ENCODE measurements at places on chromosomes 2 and 18.

DNA sequence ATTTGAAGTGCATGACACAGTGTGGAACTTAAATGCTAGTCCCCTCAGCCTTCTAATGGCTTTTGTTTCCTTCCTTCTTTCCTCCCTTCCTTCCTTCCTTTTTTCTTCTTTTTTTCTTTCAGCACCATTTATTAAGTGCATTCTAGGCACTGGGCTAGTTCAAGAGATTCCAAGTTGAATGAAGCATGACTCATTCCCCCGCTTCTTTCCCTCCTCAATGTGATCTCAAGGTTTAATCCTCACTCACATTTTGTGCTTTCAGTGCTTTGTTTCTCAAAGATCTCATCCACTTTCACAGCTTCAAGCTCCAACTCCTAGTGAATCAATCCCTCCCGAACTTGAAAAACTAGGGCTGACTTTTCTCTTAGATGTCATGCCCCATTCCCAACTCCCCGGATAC lies 90.1 kb downstream of the LBH start:
- H3K27ac ChIP-seq, result no peak overlapping the region
- H3K36me3 ChIP-seq, result no peaks in the 10 kb centered on the region
- no peaks in the 10 kb centered on the region for H3K4me1 ChIP-seq
- H3K4me3 ChIP-seq, result no peak overlapping the region
- no peaks in the 10 kb centered on the region for H3K27me3 ChIP-seq
- no peak for DNase-seq

DNA sequence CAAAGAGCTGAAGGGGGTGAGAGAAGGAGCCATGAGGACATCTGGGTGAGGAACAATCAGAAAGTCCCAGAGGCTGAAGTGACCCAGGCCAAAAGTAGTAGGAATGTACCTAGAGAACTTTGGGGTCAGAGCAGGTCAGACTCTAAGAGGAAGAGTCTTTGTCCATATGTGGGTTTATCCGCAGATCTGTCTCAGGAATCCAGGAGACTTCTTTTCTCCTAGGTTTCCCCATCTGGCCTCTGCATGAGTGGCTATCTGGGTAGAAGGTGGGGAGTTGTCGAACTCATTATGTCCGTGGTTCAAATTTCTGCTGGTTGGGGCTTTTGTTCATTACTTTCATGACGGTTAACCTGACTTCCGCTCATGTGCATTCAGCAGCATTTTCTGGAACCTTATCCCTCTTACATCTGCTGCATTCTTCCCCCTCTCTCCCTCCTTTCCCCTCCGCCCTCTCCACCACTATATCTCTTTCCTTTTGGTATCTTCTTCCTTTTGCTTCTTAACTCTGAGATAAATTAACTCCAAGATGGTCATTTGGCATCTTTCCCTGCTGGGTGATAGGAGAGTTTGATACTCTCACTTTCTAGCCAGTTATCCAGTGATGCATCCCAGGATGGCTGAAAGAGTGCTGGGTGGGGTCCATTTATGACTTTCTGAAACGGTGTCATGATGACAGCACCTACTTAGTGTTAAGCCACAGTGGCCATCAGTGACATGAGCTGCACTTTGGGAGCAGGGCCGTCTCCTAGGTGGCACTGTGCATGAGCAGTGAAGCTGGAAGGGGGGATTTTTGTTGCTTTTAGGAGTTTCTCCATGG lies 2.1 kb downstream of the LIPG start:
- DNase-seq, result no peak
- no peaks in the 10 kb centered on the region for H3K36me3 ChIP-seq
- H3K4me3 ChIP-seq, result no peak overlapping the region

GRCh38 chr2:169002161-169002738 lies 28.9 kb downstream of the ABCB11 start:
- H3K36me3 ChIP-seq, result no peaks in the 10 kb centered on the region
- H3K4me1 ChIP-seq, result peaks cover 7% of the 10 kb centered on the region
- H3K27me3 ChIP-seq, result no peaks in the 10 kb centered on the region
- H3K4me3 ChIP-seq, result no peak overlapping the region

DNA sequence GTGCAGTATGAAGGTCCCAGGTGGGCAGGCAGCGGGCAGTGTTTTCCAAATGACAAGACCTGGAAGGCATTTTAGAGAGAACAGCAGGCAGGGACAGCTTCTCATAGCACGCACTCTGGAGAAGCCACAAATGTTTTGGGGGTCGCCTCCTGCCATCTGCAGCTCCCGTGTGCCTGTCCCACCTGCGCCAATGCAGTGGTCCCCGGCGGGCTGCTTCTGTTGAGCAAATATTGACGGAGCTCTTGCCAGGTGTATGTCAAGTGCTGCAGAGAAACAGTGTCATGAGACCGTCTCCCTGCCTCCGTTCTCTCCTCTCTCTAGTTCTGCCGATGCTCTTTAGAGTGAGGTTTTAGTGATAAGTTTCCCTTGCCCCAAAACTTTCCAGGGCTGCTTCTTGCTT lies 174.8 kb downstream of the LDLRAD4 start:
- H3K36me3 ChIP-seq, result no peaks in the 10 kb centered on the region
- H3K27ac ChIP-seq, result no peak overlapping the region
- no peak overlapping the region for H3K4me3 ChIP-seq
- no peaks in the 10 kb centered on the region for H3K27me3 ChIP-seq

DNA sequence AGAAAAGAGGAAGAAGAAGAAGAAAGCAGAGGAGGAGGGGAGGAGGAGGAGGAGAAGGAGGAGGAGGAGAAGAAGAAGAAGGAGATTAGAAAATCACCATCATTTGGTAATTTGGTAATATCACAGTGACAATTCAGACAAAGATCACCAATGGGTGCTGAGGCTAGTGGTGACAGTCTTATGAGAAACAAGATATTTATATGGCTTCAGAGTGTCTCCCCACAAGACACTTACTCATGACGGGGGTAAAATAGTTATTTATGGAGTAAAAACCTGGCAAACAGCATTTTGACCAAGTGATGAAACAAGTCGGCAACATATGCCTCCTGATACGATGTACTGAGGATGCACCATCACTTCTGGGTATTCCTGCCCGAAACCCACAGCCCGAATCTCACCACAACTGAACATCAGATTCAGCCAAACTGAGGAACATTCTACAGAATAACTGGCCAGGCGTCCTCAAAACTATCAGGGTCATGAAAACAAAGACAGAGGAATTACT lies 4.9 kb downstream of the ASPRV1 start:
- H3K27ac ChIP-seq, result no peak overlapping the region
- no peaks in the 10 kb centered on the region for H3K27me3 ChIP-seq
- no peak overlapping the region for H3K4me3 ChIP-seq

GRCh38 chr18:41378598-41378997 lies 576.4 kb upstream of the PIK3C3 start:
- no peak overlapping the region for H3K27ac ChIP-seq
- DNase-seq, result no peak
- H3K27me3 ChIP-seq, result no peaks in the 10 kb centered on the region
- no peaks in the 10 kb centered on the region for H3K4me1 ChIP-seq
- H3K4me3 ChIP-seq, result no peak overlapping the region
- no peaks in the 10 kb centered on the region for H3K36me3 ChIP-seq

DNA sequence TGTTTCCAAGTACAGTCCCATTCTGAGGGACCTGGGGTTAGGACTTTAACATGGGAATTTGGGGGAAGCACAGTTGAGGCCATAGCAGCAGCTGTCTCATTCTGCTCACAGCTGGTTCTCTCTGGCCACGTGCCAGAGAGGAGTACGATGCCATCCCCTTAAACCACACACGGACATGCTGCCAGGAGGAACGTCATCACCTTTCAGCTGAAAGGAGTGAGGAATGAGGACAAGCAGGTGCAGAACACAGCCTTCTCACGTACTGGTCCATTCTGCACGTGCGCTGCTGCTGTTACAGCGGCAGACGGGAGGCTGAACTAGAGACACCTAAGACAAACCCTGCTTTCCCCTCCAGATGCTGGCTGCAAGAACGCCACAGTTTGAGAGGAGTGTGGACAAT lies 33.5 kb downstream of the ODC1 start:
- DNase-seq, result no peak
- peaks cover 8% of the 10 kb centered on the region for H3K4me1 ChIP-seq
- no peak overlapping the region for H3K27ac ChIP-seq
- no peak overlapping the region for H3K4me3 ChIP-seq
- H3K27me3 ChIP-seq, result no peaks in the 10 kb centered on the region

- DNase-seq, result no peak
- no peaks in the 10 kb centered on the region for H3K36me3 ChIP-seq
- no peak overlapping the region for H3K4me3 ChIP-seq
- H3K4me1 ChIP-seq, result no peaks in the 10 kb centered on the region
These were observed 1598.9 kb upstream of the PIK3C3 start for GRCh38 chr18:40356168-40356567.

GRCh38 chr2:98589489-98589888 lies 18.8 kb downstream of the COA5 start:
- no peaks in the 10 kb centered on the region for H3K4me1 ChIP-seq
- peaks cover 69% of the 10 kb centered on the region for H3K36me3 ChIP-seq
- H3K27ac ChIP-seq, result no peak overlapping the region
- no peak for DNase-seq

- no peak for DNase-seq
- H3K4me1 ChIP-seq, result no peaks in the 10 kb centered on the region
- no peak overlapping the region for H3K27ac ChIP-seq
- H3K36me3 ChIP-seq, result no peaks in the 10 kb centered on the region
- H3K4me3 ChIP-seq, result no peak overlapping the region
These were observed 68.6 kb upstream of the MAL start for GRCh38 chr2:94956797-94957391.

GRCh38 chr2:161136696-161137324 lies 23.4 kb upstream of the TANK start:
- peak overlapping the region; percentile 29 for H3K4me3 ChIP-seq
- peak overlapping the region; percentile 50 for H3K27ac ChIP-seq
- H3K36me3 ChIP-seq, result no peaks in the 10 kb centered on the region
- no peaks in the 10 kb centered on the region for H3K27me3 ChIP-seq
- H3K4me1 ChIP-seq, result peaks cover 35% of the 10 kb centered on the region
- DNase-seq, result no peak

- H3K36me3 ChIP-seq, result no peaks in the 10 kb centered on the region
- H3K27ac ChIP-seq, result peak overlapping the region; percentile 84
- H3K4me3 ChIP-seq, result peak overlapping the region; percentile 21
- peaks cover 75% of the 10 kb centered on the region for H3K4me1 ChIP-seq
These were observed 134.0 kb downstream of the HDAC4 start for GRCh38 chr2:239266779-239267287.

- no peaks in the 10 kb centered on the region for H3K27me3 ChIP-seq
- no peak overlapping the region for H3K4me3 ChIP-seq
- no peak overlapping the region for H3K27ac ChIP-seq
- no peaks in the 10 kb centered on the region for H3K36me3 ChIP-seq
- H3K4me1 ChIP-seq, result no peaks in the 10 kb centered on the region
These were observed 673.8 kb downstream of the ADCYAP1 start for GRCh38 chr18:1578505-1578904.

GRCh38 chr2:96207073-96207773 lies 1.4 kb downstream of the STARD7 start:
- no peaks in the 10 kb centered on the region for H3K36me3 ChIP-seq
- peak overlapping the region; percentile 57 for H3K4me3 ChIP-seq
- H3K4me1 ChIP-seq, result peaks cover 61% of the 10 kb centered on the region

DNA sequence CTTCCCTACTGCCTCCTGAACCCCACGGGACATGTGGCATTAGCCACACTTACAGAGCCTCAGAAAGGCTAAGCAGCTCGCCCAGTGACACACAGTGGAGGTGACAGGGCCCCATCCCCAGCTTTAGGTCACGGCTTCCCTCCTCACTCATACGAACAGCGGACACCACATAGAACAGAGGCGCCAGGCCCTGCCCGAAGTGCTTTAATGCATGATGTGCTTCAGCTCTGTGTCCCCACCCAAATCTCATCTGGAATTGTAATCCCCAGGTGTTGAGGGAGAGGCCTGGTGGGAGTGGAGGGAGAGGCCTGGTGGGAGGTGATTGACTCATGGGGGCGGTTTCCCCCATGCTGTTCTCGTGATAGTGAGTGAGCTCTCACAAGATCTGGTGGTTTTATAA lies 135.3 kb downstream of the PTGR3 start:
- no peak overlapping the region for H3K27ac ChIP-seq
- no peaks in the 10 kb centered on the region for H3K36me3 ChIP-seq
- no peak overlapping the region for H3K4me3 ChIP-seq
- H3K27me3 ChIP-seq, result no peaks in the 10 kb centered on the region
- H3K4me1 ChIP-seq, result no peaks in the 10 kb centered on the region

GRCh38 chr18:76679945-76680344 lies 142.4 kb upstream of the ZNF236 start:
- H3K27me3 ChIP-seq, result peaks cover 7% of the 10 kb centered on the region
- no peaks in the 10 kb centered on the region for H3K36me3 ChIP-seq
- no peak for DNase-seq
- H3K27ac ChIP-seq, result no peak overlapping the region
- no peak overlapping the region for H3K4me3 ChIP-seq

DNA sequence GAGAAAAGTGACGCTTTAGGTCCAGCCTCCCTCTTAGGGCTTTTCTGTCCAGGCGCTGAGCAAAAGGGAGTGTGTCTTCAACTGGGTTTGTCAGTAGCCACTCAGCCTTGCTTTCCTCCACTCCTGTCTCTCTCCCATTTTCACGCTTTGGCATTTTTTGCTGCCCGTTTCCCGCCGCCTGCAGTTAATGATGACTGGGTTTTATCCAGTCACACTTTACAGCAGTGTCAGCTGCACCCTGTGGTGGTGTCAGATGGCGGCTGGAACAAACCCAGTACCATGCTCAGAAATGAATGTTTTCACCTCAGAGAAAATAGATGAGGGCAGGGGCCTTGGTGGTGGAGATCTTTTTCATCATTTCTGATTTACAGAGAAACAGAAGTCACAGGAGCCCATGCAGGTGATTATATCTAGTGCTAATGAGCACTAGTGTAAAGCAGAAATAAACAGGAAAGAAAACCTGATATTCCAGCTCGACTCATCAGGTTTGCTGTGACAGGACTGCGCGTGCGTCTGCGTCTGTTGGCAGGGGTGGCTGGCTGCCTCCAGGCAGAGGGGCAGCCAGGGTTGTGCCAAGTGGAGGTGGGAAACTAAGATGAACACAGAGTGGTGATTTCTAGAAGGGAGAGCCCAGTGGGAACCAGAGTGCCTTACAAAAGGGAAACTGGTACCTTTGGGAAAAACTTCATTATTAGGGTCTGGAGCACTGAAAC lies 139.9 kb downstream of the TANC1 start:
- no peaks in the 10 kb centered on the region for H3K36me3 ChIP-seq
- DNase-seq, result no peak
- H3K4me3 ChIP-seq, result no peak overlapping the region
- no peak overlapping the region for H3K27ac ChIP-seq
- H3K27me3 ChIP-seq, result no peaks in the 10 kb centered on the region
- peaks cover 39% of the 10 kb centered on the region for H3K4me1 ChIP-seq
